ENCODE measurements at places on chromosomes 12 and 14. TPM values are rescaled to one million over a fixed set of nuclear protein-coding genes. Genes with fewer than 3 reads are reported as not detected.
A peak's percentile ranks its signal among the peaks of the same experiment; 100 is the strongest.

GRCh38 chr12:4250691-4251090 lies 22.9 kb upstream of the CCND2 start:
- DNase-seq: peak; percentile 47

DNA sequence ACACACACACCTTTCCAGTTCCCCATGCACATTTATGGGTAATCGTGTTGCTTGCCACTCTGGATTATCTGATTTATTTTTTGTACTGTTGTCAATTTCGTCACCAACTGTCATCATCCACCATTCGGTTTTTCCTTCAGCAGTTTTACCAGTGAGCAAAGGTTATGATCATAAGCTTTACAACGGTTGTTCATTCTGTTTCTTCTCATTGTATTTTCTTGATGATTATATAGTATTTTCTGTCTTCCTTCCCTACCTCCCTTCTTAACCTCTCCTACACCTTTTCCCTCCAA lies 680 bp downstream of the NECAP1 start:
- DNase-seq: no peak

DNA sequence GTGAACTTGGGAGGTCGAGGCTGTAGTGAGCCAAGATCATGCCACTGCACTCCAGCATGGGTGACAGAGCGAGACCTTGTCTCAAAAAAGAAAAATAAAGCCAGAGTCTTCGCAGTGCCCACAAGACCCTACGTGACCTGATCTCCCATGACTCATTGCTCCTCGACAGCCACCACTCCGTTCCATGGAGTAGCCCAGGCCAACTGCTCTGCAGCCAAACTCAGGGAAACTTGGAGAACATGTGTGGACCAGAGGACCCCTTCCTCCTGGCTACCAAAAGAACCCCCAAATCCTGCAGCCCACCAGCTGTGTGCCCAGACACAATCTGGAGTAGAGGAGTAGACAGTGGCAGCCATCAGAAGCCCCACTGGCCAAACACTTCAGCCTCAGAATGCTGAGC lies 32.1 kb upstream of the PPP2R5C start:
- no peak for DNase-seq

DNA sequence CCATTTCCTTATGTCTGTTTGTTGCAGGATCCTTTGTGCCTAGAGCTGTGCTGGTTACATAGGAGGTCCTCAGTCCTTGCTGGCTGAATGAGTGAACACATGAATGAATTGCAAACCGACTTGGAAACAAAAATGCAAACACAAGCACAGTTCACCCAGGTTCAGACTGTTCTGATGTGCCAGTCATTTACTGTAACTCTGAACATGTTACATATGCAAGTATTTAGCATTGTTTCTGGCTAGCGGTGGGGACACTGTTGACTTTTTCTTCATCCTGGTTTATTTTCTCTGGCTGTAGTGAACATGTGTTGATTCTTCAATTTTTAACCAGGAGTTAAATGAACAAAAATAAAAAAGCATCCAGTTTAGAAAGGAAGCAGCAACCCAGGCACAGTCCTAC lies 33.4 kb downstream of the TSPAN9 start:
- DNase-seq: no peak

- no peak for DNase-seq
Measured at GRCh38 chr14:68230950-68231717, 411.6 kb downstream of the RAD51B start.

DNA sequence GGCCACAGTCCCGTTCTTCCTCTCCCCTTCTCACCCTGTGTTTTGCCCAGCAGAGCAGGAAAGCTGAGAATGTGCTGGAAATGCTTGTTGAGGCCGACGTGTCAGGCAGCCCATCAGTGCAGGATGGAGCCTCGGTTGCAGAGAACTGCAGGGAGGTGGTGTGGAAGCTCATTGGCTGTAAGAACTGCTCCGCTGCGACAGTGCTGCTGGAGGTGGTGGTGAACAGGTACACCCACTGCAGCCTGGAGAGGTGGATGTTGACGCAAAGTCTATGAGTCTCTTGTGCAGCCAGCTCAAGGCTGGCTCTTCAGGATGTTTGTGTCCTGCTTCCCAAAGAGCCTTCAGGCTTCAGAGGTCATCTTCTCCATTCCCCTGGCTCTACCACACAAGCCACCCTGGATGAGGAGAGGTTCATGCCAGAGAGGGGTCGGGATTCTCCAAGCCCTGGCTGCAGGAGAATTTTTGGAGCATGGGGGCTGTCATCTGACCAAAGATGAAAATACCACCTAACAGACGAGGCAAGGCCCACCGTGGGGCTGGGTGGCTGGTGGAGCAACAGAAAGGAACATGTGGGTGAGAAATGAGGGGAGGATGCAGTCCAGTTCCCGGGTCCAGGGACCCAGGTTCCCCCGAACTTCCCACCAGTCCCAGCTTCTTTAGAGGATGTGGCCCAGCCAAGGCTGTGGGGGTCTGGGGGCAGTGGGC lies 174.1 kb upstream of the PRMT8 start:
- DNase-seq: no peak

GRCh38 chr12:94769047-94769420 lies 118.7 kb upstream of the TMCC3 start:
- DNase-seq: no peak

DNA sequence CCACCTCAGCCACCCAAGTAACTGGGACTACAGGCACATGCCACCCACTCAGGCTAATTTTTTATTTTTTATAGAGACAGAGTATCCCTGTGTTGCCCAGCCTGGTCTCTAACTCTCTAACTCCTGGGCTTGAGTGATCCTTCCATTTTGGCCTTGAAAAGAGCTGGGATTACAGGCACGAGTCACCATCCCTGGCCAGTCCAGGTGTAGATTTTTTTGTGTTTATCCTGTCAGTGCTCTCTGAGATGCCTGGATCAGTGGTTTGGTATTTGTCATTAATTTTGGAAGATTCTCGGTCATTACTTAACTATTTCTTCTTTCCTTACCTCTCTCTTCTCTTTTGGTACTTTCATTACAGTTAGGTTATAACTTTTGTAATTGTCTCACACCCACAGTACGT lies 5.3 kb upstream of the HIF1A start:
- no peak for DNase-seq

GRCh38 chr12:30882706-30883105 lies 43.8 kb upstream of the TSPAN11 start:
- no peak for DNase-seq

- DNase-seq: no peak
Measured at GRCh38 chr14:77562681-77563080, 53.8 kb downstream of the SPTLC2 start.

- DNase-seq: no peak
Measured at GRCh38 chr14:61700104-61700886, 5.0 kb downstream of the HIF1A start.

DNA sequence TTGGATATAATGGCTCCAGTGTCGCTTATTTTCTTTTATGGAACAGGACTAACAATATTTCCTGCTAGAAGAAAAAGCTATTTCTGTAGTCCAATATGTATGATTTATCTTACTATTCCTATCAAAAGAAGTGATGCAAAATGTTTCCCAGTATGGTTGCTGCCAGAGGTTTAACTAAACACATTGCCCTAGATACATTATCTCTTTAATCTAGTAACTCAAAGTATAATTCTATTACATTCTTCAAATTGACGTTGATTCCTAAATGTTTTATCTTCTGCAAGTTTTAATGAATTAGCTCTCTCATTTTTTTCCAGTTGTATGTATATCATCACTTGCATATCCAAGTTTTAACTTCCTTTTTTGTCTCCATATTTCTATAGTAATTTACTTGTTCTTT lies 28.2 kb downstream of the GYS2 start:
- DNase-seq: no peak

The DEPDC4 gene
- 5.1 TPM for total RNA-seq

The NKX2-1 gene
- not detected for total RNA-seq

The CMA1 gene
- total RNA-seq: not detected

The AHSA1 gene
- 152 TPM for total RNA-seq

The KIF26A gene
- total RNA-seq: 72.1 TPM

The ARMH4 gene
- 1.3 TPM for total RNA-seq

The SLC6A15 gene
- total RNA-seq: 24.4 TPM

The ART4 gene
- not detected for total RNA-seq

The GALNT8 gene
- total RNA-seq: not detected

The ESR2 gene
- 11.8 TPM for total RNA-seq

The OTX2 gene
- not detected for total RNA-seq

The APOF gene
- not detected for total RNA-seq

The EGLN3 gene
- total RNA-seq: 38.4 TPM

The CISTR gene
- not detected for total RNA-seq
